ENCODE measurements at places on chromosomes 13 and 19.

- no peak for DNase-seq
Observed at GRCh38 chr13:99376924-99377323, 69.7 kb upstream of the GPR183 start.

- no peak for DNase-seq
Observed at GRCh38 chr13:107144432-107144831, 576.5 kb upstream of the ARGLU1 start.

DNA sequence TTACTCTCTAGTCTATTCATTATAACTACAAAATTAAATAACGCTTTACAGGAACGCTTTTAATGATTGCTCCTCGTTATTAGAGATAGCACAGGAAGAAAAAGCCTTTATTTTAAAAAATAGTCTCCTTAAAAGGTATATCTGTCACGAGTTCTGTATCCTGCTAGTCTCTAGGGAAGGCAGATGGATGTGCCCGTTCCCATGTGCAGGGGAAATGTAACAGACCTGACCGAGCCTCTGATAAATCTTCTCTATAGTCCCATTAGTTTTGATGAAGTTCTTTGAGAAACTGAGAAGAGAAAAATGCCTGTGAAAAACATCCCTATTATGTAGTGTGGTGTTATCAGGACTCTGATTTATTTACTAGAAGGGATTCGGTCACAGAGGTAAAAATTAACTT is 226.4 kb downstream of the PCDH9 start:
- no peak for DNase-seq

DNA sequence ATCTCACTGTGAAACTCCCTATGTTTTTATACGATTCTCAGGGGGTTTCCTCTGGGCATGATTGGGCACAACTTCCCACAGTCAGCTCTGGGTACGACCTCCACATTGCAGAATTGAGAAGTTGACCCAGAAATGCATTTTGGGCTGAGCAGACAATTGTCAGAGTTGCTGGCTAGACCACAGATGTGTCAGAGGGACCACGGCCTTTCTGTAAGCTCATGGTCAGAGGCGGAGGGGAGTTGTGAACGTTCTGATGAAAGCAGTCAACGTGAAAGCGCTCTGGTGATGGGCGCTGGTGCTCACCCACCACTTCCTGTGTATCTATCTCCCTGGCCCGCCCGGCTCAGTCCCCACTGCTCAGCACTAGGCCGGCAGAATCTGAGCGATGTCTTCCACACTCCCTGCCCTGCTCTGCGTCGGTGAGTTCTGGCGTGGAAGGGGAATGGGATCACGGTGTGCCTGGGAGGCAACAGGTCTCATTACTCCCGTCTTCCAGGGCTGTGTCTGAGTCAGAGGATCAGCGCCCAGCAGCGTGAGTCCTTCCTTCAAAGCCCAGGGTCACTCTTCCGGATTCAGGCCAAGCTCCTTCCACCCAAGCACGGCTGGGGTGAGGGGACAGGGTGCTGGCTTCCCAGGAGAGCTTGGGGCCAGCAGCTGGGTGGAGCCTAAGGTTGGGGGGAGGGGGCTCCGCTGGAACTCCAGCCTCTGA is at the start of gene NCR1:
TSS of gene NCR1 (plus strand) at position 346 of the 709 bp plus-strand sequence. CDS start at position 386, 40 bp downstream.
- no peak for DNase-seq

DNA sequence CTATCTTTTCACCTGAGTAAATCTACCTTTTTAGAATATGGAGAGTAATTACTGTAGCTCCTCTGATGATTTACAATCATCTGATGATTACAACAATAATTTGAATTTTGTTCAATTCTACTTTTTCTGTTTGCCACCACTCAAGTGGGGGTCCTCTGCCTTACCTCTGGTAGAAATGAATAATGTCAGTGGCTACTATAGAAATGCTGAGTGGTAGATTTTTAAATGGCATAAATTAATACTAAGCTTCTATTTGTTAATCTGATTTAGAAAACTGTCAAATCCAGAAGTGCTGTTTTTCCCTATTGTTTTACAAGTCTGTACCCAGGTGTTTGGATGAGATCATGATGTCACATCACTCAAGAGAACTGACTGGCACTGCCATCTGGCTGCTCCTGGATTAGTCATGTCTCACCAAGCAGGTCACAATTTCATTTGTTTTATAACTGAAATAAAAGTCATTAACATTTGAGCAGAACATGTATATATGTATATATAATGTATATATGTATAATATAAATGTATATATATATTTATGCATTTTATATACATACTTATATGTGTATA is 494.8 kb downstream of the TBC1D4 start:
- DNase-seq: no peak

- DNase-seq: no peak
Observed at GRCh38 chr13:102812611-102813287, 13.8 kb downstream of the BIVM start.

DNA sequence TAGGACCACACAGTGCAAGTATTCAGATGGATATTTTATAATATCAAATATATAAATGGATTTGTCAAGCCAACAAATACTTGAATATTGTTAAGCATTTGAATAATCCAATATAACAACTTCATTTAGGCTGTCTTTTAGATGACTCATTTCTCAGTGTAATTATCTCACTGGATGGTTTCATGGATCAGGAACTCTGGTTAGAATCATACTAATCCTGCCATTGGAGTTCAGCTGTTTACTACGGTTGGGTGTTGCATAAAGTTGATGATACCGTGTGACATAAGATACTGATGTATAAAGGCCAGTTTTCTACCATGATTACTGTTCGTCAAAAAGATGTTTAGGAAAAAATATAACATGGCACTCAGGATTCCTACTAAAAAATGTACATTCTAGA is 196.3 kb downstream of the TSHZ3 start:
- DNase-seq: no peak

DNA sequence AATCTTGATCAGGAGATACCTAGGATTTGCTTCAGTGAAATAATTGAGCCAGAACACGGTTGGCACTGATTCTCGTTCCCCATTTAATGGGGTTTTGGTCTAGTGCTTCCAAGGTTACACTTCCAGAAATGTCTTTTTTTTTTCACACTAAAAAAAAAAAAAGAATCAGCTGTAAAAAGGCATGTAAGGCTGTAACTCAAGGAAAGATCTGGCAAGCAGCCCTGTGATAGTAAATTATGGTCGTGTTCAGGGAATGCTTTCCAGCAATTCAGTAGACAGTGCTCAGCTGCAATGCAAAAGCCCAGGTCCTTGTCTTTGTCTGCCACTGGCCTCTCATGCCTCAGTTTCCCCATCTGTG is 27.2 kb upstream of the NDUFS7 start:
- peak; percentile 61 for DNase-seq

- DNase-seq: no peak
Observed at GRCh38 chr13:113066142-113066455, 39.5 kb upstream of the F7 start.

GRCh38 chr19:19475015-19475765 is 40.2 kb downstream of the TSSK6 start:
- no peak for DNase-seq

GRCh38 chr13:46753917-46754316 is 43.0 kb downstream of the ESD start:
- DNase-seq: no peak

DNA sequence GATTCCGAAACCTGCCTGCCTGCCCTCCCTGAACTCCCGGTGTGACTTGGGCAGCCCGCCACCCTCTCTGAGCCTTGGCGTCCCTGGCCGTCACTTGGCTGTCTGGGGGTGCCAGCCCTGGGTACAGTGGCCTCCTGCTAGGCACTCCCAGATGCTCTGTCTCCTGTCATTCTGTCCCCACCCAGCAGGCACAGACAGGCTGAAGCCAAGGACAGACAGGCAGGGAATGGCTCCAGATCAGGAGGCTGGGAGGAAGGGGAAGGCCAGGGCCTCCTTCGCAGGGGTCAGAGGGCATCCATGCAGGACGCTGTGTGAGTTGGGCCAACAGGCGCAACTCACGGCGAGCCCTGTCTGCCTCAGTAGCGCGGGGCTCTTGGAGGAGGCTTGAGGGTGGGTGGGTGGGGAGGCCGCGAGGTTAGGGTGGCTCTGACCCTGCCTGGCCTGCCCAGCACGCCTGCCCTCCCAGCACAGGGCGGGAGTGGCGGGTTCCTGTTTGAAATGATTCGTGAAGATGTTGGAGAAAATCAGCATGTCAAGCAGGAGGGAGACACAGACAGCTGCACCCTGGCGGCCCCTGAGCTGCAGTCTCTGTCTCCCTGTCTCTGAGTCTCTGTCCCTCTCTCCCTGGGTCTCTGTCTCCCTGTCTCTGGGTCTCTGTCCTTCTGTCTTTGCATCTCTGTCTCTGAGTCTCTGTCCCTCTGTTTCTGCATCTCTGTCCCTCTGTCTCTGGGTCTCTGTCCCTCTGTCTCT is 19.7 kb downstream of the KLHL26 start:
- no peak for DNase-seq

DNA sequence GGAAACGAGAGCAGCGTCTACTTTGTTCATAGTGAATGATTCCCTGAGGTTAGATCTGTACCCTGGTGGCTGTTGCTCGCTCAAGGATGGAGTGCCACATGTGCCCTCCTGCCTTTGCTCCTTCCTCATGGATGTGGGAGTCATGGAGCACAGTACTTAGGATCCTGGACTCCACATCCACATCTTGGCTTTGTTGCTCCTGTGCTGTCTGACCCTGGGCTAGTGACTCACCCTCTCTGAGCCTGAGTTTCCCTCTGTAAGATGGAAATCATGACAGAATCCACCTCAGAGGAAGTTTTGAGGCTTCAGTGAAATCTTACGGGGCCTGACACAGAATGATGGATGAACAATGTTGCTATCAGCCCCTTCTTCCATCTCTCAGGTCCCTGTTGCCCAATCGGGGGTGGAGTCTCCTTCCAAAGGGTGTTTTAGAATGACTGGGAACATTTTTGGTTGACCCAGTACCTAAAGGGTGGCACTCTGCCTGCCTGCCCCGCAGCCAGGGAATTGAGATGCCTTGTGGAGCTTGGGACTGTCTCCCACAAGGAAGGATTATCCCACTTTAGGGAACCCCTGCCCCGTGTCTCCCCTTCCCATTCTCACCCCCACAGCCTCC is 9.8 kb upstream of the TIMM50 start:
- DNase-seq: no peak

DNA sequence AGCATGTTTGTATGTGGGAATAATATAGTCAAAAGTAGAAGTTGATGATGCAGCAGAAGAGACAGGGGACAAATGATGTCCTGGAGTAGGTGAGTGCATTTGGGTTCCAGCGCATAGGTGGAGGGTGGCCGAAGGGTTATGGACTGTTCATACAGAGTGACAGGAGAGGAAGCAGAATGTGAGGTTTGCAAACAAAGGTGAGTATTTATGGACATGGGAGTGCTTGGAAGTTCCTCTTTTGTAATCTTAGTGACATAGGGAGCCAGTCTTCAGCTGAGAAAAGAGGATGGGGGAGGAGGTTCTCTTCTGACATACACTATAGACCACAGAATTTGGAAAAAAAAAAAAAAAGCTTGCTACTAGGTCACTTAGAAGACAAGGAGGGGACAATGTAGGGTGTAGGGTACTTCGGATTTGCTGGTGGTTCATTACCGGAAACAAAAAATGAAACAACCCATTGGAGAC is 331.6 kb downstream of the DLEU7 start:
- peak; percentile 31 for DNase-seq

DNA sequence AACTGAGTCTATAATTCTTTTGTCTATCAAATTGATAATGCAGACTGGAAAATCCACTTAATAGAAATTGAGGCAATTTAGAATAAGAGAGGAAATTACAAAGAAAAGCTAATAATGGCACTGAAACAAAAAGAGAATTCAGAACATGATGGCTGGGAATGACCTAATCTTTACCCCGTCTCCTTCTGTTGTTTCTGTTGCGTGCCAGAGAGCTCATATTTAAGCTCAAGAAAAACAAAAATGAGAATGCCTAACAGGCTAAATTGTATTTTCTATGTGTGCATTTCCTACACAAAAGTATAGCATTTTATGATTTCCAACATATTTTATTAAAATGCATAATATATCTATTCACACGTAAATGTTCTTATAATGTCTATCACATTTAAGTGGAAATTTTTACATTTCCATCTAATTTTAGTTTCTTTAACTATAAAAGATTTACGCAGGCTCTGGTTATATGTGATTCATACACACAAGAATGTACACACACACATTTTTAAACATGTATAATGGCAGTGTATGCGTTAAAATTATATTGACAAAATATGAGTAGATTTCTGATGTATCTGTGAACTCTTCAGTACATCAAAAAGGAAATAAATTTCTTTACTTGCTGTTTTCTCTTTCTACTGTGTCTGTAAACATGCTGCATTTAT is 432.3 kb downstream of the SLITRK6 start:
- no peak for DNase-seq

- no peak for DNase-seq
Observed at GRCh38 chr13:71338070-71338469, 528.9 kb downstream of the DACH1 start.

GRCh38 chr13:50355797-50356196 is 340.6 kb downstream of the KCNRG start:
- DNase-seq: no peak

DNA sequence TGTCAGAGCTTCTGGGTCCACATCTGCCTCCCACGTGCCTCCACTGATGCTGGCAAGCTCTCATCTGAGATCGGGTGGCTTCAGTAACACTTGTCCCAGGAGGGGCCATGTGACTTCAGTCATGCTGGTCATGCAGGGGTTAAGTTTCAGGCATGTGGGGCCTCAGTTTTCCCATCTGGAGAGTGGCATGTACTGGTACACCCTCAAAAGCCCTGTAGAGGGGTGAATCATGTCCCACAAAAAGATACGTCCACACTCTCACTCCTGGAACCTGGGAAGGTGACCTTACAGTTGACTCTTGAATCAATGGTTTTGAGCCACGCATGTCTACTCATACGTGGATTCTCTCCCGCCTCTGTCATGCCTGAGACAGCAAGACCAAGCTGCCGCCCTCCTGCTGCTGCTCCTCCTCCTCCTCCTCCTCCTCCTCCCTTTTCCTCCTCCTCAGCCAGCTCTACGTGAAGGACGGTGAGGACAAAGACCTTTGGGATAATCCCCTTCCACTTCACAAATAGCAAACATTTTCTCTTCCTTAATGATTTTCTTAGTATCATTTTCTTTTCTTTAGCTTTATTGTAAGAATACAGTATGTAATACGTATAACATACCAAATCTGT is 53.7 kb downstream of the COMP start:
- DNase-seq: no peak

DNA sequence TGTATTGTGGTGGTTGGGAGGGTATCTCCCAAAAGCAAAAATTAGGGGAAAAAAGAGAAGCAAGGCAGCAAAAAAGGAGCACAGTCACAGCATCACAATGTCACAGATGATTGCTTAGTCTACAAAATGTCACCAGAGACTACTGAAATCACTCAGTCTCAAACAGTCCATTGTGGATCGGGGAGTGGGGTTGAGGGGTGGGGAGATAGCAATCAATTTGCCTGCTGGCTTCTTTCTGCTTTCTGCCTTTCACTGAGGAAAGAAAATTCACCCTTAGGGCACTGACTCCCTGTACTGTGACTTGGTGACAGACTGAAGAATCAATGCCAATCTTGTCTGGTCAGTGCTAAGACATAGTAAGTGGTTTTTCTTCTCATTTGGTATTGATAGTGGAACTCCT is 2127.1 kb upstream of the PCDH20 start:
- DNase-seq: no peak

Data from colonic mucosa (tissue), 4 donors.